ENCODE measurements at places on chromosomes 2 and 18. TPM values are rescaled to one million over a fixed set of nuclear protein-coding genes. Genes with fewer than 3 reads are reported as not detected.
A peak's percentile ranks its signal among the peaks of the same experiment; 100 is the strongest.

GRCh38 chr2:70995426-70995729 is 705 bp upstream of the TEX261 start:
- no peak for DNase-seq

DNA sequence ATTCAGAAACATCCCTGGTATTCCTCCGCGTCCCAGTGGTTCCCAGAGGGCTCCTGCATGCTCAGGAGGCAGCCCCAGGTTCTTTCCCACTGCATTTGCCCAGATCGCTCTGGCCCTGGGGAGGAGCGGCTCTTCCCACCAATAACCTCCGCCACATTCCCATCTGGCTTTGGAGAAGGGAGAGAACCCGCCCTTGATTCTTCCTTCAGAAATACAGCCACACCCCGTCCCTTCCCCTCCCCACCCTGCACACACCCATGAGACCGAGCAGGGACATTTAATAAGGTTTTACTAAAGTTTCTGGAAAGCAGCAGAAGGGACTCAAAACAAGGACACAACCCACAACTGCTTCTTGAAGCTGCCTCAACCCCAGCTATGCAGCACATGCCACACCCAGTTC is 21.9 kb downstream of the ARID5A start:
- no peak for DNase-seq

DNA sequence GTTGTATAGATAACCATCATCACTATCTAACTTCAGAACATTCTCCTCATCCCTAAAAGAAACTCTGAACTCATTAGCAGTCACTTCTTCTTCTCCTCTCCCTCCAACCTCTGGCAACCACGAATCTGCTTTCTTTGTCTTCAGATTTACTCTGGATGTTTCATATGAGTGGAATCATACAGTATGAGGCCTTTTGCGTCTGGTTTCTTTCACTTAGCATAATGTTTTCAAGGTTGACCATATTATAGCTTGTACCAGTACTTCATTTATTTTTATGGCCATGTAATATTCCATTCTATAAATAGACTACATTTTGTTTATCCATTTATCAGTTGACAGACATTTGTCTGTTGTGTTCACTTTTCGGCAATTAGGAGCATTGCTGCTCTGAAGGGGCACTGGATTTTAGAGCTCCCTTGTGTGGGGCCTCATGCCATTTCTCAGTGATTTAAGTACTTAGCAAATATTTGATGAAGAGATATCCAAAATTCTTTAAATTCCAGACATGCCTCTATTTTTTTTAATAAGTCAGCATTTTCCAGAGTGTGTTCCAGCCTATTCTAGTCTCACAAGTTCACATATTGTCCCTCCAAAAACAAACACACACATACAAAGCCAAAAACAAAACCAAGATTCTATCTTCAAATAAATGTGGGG is 22.5 kb upstream of the MAP3K20 start:
- no peak for DNase-seq

DNA sequence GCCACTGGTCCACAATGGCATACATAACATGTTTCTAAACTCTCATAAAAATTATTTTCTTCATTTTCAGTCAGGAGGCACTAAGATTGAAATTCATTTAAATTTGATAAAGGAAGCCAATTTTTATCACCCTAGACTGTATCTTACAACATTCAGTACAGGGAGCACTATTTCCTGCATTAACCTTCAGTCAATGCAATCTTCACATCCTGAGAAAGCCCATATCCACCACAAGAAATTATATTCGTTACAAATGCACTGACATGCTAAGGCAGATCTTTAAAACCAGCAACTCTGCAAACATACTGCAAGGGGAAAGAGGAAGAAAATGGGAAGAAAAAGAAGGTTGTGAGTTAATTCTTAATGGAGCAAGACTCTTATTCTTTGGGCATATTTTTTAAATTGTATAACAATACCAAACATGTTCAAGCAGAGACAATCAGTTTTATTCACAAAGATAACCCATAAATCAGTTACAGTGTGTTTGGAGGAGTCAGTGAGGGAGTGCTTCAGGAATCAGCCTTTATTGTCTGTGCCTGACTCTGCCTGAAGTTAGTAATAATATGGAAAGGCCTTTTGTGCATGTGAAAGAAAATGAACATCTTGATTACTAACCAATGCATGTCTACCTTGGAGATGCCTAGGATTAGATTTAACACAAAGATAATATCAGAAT is 370.1 kb downstream of the FBXO15 start:
- DNase-seq = no peak

DNA sequence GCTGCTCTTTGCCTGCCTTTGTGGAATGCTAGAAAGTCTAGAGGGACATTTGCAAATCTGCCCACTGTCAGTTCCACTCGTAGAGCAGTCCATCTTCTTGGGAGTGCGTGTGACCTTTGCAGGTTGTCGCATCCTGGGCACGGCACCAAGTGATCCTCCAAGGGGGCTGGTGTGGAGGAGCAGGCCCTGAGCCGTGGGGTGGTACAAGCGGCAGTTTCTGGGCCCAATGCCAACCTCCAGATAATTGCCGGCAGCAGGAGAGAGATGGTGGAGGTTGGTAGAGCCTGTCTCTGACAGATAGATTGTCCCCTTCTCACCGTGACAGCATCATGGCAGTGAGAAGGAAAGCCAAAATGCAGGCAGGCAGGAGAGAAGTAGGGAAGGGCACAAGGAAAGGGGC is 150.7 kb upstream of the SLC14A2 start:
- DNase-seq = no peak

- DNase-seq = no peak
Measured at GRCh38 chr2:39306626-39307025, 62.9 kb upstream of the CDKL4 start.

GRCh38 chr18:42268186-42268725 is 313.2 kb downstream of the PIK3C3 start:
- DNase-seq = no peak

- DNase-seq = no peak
Measured at GRCh38 chr2:154142480-154142879, 270.8 kb downstream of the GALNT13 start.

DNA sequence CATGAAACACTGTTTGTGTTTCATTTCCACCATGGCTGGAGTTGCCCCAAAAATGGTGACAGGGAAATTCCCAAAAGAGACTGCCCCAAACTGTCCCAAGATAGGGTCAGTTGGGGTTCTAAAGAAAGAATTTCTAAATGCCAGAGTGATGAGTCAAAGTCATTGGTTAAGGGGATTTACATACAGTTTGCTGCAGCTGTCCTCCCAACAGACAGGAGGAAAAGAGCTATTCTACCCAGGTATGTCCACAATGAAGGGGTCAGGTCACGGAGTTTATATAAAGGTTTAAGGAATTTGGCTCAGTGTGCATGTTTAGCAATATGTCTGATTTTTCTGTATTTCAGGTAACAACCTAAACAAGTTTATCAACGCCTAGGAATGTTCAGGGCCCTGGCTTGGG is 344.1 kb downstream of the TDRD15 start:
- no peak for DNase-seq

GRCh38 chr2:186129767-186130581 is 356.1 kb upstream of the ZC3H15 start:
- DNase-seq = no peak

DNA sequence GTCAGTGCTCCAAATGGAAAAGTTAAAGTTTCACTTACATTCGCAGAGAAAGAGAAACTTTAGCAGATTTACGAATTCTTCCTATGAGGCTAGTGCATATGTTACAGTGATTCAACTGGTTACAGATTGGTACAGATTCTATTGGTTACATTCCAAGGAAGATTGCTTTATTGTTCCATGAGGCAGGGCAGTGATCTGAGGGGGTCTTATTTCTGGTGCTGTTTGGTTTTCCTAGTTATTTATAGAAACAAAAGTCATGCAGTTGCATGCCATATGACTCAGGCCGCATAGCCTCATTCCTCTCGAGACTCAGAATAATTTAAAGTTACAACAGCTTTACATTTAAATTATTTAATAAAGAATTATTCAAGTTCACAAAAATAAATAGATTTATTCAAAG is 385.4 kb upstream of the SYT4 start:
- no peak for DNase-seq

- peak; percentile 45 for DNase-seq
Measured at GRCh38 chr2:120343433-120344105, 2.4 kb upstream of the INHBB start.

- DNase-seq = no peak
Measured at GRCh38 chr2:1607971-1608688, 136.2 kb downstream of the PXDN start.

DNA sequence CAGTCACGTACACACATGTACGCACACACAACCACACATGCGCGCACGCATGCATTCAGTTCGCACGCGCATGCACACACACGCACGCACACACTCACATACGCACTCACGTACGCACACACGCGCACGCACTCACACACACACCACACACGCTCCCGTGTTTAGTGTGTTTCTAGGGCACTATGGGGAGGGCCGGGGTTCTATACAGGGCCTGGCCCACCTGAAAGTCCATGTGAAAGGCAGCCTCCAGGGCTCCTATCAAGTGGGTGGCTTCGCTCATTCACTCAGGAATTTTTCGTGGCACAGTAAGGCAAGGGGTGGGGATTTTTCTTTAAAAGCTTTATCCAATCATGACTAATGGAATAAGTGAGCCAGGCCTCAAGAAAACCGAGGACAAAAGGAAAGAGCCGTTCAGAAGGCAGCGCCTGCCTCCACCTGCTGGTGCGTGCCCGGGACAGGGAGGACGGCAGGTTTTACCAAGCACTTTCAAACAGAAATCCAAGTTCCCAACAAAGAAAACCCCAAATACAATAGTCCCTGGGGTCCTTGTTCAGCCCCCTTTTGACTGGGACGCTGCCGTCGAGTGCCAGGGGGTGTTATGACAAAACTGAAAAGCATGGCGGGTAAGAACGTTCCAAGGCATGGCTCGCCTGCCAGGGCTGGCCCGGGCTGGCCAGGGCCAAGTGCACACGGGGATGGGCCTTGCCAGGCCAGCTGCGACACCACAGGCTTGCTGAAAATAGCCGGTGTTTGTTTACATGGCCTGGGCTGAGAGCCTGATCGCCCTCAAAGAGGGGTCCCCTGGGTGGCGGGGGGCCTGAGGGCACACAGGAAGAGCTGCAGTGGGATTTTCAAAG is 110.0 kb downstream of the HDAC4 start:
- DNase-seq = no peak

- no peak for DNase-seq
Measured at GRCh38 chr2:19932928-19933327, 31.1 kb upstream of the TTC32 start.

DNA sequence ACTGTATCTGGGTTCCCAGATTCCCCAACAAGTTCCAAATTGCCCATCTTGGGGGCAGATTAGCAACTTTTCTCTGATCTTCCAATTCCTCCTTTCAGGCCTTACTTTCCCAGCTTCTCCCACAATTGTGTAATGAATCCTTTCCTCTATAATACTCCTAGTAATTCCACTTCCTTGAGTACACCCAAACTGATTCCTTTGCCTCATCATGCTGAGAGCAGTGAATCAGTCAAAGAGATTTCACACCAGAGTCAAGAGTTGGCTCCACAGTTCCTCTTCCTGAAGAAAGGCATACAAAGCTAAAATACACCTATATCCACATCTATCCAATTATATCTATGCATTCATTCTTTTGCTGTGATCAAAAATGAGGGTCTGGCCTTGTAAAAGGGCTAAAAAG is 28.6 kb upstream of the DAPL1 start:
- DNase-seq = no peak

GRCh38 chr2:159146996-159147666 is 139.4 kb downstream of the WDSUB1 start:
- DNase-seq = no peak

DNA sequence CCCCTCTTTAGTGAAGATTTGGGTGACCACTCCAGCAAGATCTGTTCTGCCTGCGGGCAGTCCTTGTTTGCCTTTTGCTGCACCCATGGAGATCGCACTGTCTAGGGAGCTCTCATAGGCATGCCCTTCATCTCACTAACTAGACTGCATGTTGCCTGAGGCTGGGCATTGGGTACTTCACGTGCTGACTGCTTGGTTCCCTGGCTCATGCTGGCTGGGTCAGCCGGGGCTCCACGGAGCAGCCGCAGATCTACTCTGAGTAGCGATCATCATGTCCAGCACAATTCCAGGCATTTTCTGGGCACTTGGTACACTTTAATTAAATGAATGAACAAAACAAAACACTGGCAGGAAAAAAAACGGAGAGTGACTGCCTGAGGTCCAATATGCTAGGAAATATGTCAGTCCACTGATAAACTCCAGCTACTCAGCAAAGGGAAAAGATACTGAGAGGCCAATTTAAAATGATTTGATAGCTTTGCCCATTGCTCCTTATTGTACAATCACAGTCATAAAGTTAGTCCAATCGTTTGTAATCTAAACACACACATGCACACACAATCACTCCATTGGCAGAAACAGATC is 220.3 kb downstream of the C1D start:
- no peak for DNase-seq

- DNase-seq = no peak
Measured at GRCh38 chr2:219059375-219059724, 1.4 kb downstream of the IHH start.

DNA sequence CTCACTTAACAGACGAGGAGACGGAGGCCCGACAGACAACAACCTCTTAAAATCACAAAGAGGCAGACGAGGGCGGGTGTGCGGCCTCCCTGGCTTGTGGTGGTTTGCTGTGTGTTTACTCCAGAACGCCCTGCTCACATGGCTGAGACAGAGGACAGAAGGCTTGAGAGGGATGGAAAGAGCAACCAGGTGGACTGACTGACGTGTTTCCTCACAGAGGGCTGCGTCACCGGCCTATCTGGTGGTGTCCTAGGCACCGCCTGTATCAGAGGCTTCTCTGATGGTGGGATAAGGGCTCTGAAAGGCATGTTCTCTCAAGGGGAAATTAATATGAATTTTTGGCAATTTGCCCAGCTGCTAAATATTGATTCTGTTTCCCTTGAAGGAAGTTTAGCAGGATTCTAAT is 47.0 kb upstream of the RALBP1 start:
- DNase-seq = no peak

GRCh38 chr18:9184998-9185613 is 48.5 kb downstream of the ANKRD12 start:
- no peak for DNase-seq

GREB1L gene
- 20.0 TPM for total RNA-seq

DNAJC5G gene
- 0.68 TPM for total RNA-seq

TMEM150A gene
- 25.7 TPM for total RNA-seq

PXDN gene
- total RNA-seq = 97.5 TPM

MTERF4 gene
- 39.4 TPM for total RNA-seq

REG1B gene
- total RNA-seq = 1.8 TPM

RSAD2 gene
- total RNA-seq = 11.3 TPM

PRKAG3 gene
- total RNA-seq = not detected

KLF7 gene
- 27.2 TPM for total RNA-seq

PTPN4 gene
- 18.5 TPM for total RNA-seq

PASK gene
- 3.5 TPM for total RNA-seq

EMILIN1 gene
- 231 TPM for total RNA-seq
